ENCODE measurements at places on chromosomes 2 and 18.

DNA sequence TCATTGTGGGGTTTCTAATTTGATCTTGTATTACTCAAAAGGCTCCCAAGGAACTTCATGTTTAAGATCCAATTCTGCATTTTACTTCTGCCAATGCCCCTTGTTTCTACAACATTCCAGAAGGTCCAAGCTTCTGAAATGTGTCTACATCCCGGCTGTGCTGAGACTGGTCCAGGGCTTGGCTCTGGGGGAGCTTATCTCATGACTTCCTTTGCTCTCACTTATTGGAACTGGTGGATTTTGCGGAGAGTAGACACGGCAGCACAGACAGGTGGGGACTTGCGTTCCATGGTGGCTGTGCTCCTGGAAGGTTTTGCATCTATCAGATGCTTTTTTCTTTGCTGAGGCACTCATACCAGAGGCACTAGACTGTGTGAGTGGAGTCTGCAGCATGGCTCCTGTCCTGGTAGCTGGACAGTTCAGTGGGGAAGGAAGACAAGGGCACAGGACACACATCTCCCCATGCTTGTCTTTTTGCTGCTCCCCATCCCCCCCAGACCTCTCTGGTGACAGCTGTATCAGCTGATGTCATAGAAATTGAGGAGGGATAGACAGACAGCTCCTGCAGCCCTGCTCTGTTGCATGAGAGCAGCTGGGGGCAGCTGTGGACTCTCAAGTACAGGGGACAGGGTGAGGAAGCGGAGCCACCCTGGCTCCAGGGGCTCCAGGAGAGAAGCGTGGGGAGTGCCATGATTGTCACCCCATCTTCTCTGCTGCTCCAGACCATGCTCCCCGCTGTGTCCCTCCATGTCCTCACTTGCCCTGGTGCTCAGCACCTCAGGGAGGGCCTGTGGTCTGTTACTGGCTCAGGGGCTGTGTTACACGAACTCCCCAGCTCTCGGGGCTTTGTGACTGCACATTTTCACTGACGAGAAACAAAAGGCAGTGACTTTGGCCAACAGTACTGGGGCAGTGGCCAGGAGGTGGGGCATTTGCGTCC lies 46.0 kb downstream of the ACAA2 start:
- no peak for DNase-seq

DNA sequence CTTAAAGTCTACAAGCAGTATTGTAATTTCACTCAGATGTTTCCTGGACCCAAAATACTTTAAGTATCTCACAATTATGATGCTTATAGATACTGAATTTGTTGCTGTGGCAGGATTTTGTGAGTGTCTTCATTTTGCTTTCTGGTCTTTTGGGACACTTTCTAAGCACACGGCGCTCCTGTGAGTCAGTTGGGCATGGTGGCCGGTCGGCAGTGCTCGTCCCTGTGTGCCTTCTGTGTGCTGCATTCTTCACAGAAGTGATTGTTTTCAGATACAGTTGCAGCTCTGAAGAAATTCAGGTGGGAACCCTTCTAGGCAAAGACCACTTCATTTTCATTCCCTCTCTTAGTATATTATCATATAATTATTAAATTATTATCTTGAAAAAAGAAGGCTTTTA lies 273.3 kb downstream of the ZNF407 start:
- no peak for DNase-seq

DNA sequence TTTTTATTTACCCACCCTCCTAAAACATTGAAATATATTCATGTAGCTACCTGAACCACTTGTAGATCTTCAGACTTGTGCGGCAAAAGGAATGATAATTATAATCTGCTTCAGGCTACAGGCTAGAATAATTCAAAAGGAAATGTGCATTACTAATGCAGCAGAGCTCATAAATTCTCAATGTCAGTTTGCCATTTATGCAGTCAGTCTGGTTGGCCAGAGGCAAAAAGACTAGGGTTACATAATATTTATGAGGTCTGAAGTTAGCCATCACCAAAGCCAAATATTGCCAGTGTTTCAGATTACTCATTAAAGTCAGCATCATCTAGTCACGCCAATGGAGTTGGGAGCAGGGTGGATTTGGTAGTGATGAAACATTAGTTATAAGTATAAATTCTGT lies 38.9 kb downstream of the METAP1D start:
- no peak for DNase-seq

GRCh38 chr2:143481237-143481623 lies 352.0 kb downstream of the ARHGAP15 start:
- DNase-seq, result no peak

- DNase-seq, result no peak
These were observed 60.0 kb upstream of the SERTAD2 start for GRCh38 chr2:64713686-64714085.

Measured in stimulated activated CD4-positive, alpha-beta T cell treated with anti-CD3 and anti-CD28 coated beads, Interleukin-15, amount 100 ng/mL, for 48 hours (primary cell).